ENCODE measurements at places on chromosomes 12 and 14. TPM values are rescaled to one million over a fixed set of nuclear protein-coding genes. Genes with fewer than 3 reads are reported as not detected.

DNA sequence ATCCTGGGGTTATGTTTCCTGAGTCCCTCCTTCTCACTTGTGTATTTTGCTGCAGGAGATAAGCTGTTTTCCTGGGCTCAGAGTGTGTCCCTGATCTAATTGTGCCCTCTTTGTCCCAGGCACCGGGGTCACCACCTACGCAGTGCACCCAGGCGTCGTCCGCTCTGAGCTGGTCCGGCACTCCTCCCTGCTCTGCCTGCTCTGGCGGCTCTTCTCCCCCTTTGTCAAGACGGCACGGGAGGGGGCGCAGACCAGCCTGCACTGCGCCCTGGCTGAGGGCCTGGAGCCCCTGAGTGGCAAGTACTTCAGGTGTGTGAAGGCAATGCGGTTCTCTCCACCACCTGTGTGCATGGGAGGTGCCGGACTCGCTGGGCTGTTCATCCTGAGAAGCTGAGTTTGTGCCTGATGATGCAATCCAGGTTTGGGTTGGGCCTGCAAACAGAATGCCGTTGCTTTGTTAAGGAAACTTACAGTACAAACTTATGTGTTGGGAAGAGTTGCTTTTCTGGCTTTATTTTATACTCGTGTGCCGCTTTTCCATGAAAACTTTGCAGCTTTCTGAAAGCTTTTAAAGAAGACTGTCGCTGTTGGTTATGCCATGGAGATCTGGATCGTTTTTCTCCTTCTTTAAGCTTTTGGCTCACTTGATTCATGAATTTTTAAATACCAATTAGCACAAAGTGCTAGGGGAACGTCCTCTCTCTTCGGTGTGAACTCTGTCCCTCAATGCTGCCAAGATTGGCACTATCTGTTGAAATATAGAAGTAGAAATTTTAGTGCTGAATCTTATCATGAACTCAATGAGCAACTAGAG lies 27.6 kb downstream of the RDH12 start:
- DNase-seq = no peak

DNA sequence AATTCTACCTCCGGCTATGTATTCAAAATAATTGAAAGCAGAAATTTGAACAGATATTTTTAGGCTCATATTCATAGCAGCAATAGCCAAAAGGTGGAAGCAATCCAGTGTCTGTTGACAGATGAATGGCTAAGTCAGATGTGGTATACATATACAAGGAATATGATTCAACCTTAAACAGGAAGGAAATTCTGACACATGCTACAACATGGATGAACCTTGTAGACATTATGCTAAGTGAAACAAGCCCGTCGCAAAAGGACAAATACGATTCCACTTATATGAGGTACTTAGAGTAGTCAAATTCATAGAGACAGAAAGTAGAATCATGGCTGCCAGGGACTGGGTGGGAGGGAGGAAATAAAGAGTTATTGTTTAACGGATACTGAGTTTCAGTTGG lies 331.6 kb downstream of the PCNX1 start:
- DNase-seq = no peak

DNA sequence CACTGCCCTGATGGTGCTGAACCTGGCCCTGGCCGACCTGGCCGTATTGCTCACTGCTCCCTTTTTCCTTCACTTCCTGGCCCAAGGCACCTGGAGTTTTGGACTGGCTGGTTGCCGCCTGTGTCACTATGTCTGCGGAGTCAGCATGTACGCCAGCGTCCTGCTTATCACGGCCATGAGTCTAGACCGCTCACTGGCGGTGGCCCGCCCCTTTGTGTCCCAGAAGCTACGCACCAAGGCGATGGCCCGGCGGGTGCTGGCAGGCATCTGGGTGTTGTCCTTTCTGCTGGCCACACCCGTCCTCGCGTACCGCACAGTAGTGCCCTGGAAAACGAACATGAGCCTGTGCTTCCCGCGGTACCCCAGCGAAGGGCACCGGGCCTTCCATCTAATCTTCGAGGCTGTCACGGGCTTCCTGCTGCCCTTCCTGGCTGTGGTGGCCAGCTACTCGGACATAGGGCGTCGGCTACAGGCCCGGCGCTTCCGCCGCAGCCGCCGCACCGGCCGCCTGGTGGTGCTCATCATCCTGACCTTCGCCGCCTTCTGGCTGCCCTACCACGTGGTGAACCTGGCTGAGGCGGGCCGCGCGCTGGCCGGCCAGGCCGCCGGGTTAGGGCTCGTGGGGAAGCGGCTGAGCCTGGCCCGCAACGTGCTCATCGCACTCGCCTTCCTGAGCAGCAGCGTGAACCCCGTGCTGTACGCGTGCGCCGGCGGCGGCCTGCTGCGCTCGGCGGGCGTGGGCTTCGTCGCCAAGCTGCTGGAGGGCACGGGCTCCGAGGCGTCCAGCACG lies 4.7 kb downstream of the LTB4R start:
- DNase-seq = no peak

DNA sequence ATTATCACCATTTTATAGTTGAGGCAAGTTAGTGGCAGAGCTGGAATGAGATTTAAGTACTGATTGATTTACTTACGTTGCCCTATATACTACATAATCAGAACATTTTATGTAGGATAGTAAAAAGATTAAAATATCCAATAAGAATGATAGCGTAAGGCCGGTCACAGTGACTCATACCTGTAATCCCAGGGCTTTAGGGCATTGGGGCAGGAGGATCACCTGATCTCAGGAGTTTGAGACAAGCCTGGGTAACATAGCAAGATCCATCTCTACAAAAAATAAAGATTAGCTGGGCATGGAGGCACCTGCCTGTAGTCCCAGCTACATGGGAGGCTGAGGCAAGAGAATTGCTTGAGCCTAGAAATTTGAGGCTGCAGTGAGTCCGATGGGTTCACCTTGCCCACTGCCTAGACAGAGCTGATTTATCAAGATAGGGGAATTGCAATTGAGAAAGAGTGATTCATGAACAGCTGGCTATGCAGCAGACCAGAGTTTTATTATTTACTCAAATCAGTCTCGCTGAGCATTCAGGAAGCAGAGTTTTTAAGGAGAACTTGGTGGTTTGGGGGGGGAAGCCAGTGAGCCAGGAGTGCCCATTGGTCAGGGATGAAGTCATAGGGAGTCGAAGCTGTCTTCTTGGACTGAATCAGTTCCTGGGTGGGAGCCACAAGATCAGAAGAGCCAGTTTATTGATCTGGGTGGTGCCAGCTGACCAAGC lies 24.7 kb upstream of the SGPP1 start:
- DNase-seq = peak; percentile 66

DNA sequence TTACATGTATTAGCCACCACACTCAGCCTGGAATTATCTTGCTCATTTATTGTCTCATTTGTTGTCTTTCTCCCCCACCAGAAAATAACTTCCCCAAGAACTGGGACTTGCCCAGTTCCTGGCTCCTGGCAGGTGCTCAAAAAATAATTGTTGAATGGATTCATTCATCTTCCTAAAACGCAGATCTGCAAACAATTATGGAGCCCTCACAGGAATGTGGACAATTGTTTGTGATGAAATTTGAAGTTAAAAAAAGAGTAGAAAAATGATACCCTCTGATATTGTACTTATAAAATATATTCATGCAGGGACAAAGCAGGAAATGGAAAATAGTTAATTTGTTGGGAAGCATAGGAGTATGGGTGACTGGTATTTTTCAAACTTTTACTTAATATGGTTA lies 60.7 kb upstream of the MAP1LC3B2 start:
- no peak for DNase-seq

RAD52 gene
- 11.9 TPM for total RNA-seq

IFI27 gene
- total RNA-seq = 560 TPM

Data from Caki2 (cell line).